ENCODE measurements at places on chromosomes 4 and X.

GRCh38 chr4:33739884-33740632 is 2504.3 kb downstream of the ARAP2 start:
- DNase-seq: no peak

DNA sequence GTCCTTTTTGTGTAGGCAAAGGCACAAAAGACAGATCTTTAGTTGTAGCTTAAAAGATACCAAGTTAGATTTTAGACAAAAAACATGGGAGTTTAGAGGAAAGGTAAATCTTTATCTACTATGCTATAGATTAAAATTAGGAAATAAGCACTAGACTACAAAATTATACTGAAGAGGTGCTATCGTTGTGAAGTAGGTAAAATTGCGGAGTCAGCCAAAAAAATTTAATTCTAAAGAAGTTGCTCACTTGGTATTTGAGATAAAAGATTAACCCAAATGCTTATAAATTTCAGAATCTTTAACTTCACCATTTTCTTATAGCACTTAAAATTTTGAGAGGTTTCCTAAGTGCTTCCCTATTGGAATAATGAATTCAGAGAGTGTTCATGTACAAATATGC is 604.1 kb downstream of the GRXCR1 start:
- no peak for DNase-seq

DNA sequence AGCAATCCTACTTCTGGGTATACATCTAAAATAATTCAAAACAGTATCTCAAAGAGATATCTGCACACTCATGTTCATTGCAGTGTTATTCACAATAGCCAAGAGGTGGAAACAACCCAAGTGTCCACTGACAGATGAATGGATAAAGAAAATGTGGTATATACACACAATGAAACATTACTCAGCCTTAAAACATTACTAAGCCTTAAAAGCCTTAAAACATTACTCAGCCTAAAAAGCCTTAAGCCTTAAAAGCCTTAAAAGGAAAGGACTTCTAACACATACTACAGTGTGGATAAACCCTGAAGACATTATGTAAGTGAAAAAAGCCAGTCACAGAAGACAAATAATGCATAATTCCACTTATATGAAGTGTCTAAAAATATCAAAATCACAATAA is 40.3 kb upstream of the TFDP3 start:
- no peak for DNase-seq

GRCh38 chr4:13601048-13601447 is 26.5 kb downstream of the BOD1L1 start:
- DNase-seq: no peak
